Epithelial cell of umbilical artery (primary cell): ENCODE measurements at places on chromosomes 3 and 15. TPM values are rescaled to one million over a fixed set of nuclear protein-coding genes. Genes with fewer than 3 reads are reported as not detected.

EXD1 gene
- not detected in 2 replicates for total RNA-seq

SI gene
- not detected in 2 replicates for total RNA-seq

FAM107A gene
- 8.8 and 12.2 TPM in 2 replicates for total RNA-seq

LRRN1 gene
- not detected in 2 replicates for total RNA-seq

HDC gene
- total RNA-seq = not detected in 2 replicates

SUCNR1 gene
- total RNA-seq = under 0.01 and 0.46 TPM in 2 replicates

CCDC33 gene
- not detected in 2 replicates for total RNA-seq

PCOLCE2 gene
- total RNA-seq = 1.3 and 2.6 TPM in 2 replicates
